ENCODE measurements at places on chromosomes 12 and 14.

- H3K27me3 ChIP-seq: no peaks in the 10 kb centered on the region
- no peak overlapping the region for H3K4me3 ChIP-seq
- H3K36me3 ChIP-seq: no peaks in the 10 kb centered on the region
- no peak overlapping the region for H3K27ac ChIP-seq
Observed at GRCh38 chr14:54189333-54189732, 207.5 kb upstream of the CDKN3 start.

DNA sequence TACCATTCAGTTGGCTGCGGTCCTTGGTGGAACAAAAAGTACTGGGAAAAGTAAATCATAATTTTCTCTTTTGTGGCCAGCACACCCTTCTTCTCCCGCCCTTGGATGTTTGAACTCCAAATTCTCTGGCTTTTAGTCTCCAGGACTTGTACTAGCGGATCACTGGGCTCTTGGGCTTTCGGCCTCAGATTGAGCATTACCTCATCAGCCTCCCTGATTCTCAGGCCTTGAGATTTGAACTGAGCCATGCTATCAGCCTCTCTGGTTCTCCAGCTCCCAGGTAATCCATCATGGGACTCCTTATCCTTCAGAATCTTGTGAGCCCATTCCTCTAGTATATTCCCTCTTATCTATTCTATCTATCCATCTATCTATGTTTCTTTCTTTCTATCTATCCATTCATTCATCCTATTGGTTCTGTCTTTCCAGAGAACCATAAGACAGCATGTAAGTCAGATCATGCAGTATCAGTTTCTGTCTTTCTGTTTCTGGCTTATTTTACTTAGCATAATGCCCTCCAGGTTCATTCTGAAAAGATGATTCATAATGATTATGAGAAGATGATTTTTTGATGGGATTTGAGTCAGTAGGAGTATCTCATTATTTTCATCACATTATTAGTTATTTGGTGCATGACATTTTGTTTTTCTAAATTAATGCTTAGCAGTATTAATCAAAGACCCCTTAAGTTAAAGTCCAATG, 814.9 kb downstream of the LRFN5 start:
- H3K4me3 ChIP-seq: no peak overlapping the region
- DNase-seq: no peak
- H3K4me1 ChIP-seq: no peaks in the 10 kb centered on the region
- H3K36me3 ChIP-seq: no peaks in the 10 kb centered on the region
- H3K27me3 ChIP-seq: no peaks in the 10 kb centered on the region

- H3K36me3 ChIP-seq: no peaks in the 10 kb centered on the region
- no peak for DNase-seq
- H3K4me3 ChIP-seq: no peak overlapping the region
- H3K27ac ChIP-seq: no peak overlapping the region
Observed at GRCh38 chr12:85363382-85364190, 83.6 kb downstream of the ALX1 start.

DNA sequence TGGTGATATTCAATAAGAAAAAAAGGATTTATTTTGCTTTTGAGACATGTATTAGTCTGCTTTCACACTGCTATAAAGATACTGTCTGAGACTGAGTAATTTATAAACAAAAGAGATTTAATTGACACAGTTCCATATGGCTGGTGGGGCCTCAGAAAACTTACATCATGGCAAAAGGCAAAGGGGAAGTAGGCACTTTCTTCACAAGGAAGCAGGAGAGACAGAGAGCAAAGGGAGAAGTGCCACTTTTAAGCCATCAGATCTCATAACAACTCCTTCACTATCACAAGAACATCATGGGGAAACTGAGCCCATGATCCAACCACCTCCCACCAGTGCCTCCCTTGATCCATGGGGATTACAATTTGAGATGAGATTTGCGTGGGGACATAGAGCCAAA, 43.9 kb downstream of the BHLHE41 start:
- H3K27ac ChIP-seq: no peak overlapping the region
- no peak overlapping the region for H3K4me3 ChIP-seq
- no peaks in the 10 kb centered on the region for H3K36me3 ChIP-seq
- peaks cover 4% of the 10 kb centered on the region for H3K27me3 ChIP-seq
- no peaks in the 10 kb centered on the region for H3K4me1 ChIP-seq

DNA sequence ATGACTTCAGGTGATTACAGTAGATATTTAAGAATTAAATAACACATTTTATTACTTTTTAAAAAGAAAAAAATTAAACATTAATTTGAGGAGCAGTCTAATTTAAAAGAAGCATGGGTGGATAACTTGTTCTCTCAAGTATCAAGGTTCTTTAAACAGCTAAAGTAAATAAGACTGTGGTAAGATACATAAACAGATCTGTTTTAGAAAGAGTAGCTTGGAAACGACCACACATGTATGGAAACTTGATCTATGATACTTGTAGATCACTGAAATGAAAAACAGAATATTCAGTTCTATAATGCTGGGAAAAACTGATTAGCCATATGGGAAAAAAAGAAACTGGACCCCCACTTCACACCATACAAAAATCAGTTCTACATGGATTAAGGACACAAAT, 36.0 kb downstream of the TC2N start:
- DNase-seq: no peak
- H3K27ac ChIP-seq: no peak overlapping the region
- H3K4me3 ChIP-seq: no peak overlapping the region
- H3K4me1 ChIP-seq: peaks cover 44% of the 10 kb centered on the region
- H3K27me3 ChIP-seq: peaks cover 7% of the 10 kb centered on the region

DNA sequence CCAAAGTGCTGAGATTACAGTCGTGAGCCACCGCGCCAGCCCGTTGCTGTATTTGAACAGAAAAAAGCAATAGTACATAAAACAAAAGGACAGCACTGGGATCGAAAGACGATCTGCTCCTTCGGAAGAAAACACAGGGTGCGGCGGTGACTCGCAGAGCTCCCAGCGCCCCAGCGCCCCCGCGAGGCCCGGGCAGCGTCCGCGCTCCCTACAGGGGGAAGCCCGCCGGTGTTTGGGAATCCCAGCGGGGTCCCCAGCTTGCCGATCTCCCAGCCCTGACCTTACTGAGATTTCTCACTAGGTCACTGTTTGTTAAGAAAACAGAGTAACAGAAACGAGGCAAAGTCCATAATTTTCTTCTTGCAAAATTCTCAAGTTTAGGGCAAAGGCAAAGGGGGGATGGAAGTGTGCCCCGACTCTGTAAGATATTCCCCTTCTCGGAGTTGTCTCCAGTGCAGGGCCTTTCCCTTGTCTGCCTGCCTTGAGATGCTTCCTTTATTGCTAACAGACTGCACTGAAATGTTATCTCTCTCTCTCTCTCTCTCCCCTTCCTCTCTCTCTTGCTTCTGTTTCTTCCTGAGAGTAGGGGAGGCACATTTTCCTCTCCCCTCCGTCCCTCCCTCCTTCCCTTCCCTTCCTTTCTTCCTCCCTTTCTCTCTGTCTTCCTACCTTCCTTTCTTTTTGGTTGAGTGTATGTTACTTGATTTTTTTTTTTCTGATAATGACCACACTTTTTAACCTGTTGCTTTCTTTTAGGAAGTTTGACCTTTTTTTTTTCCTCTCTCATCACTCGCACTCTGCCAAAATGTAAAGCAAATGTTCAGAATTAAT, 91.9 kb downstream of the TMEM30B start:
- peaks cover 11% of the 10 kb centered on the region for H3K4me1 ChIP-seq
- H3K36me3 ChIP-seq: no peaks in the 10 kb centered on the region
- H3K27me3 ChIP-seq: peaks cover 69% of the 10 kb centered on the region
- H3K4me3 ChIP-seq: peak overlapping the region; percentile 45

- H3K27ac ChIP-seq: no peak overlapping the region
- H3K4me1 ChIP-seq: no peaks in the 10 kb centered on the region
- H3K27me3 ChIP-seq: no peaks in the 10 kb centered on the region
- DNase-seq: no peak
Observed at GRCh38 chr12:26696613-26697092, 136.3 kb downstream of the ITPR2 start.

GRCh38 chr12:8960176-8960575, 10.7 kb upstream of the M6PR start:
- no peak overlapping the region for H3K4me3 ChIP-seq
- no peak for DNase-seq
- H3K27me3 ChIP-seq: no peaks in the 10 kb centered on the region
- peaks cover 47% of the 10 kb centered on the region for H3K36me3 ChIP-seq
- H3K4me1 ChIP-seq: peaks cover 31% of the 10 kb centered on the region

- H3K4me1 ChIP-seq: no peaks in the 10 kb centered on the region
- DNase-seq: no peak
- H3K4me3 ChIP-seq: no peak overlapping the region
Observed at GRCh38 chr14:56390859-56391258, 188.7 kb upstream of the TMEM260 start.

GRCh38 chr12:76374386-76375020, 26.3 kb upstream of the BBS10 start:
- no peak overlapping the region for H3K4me3 ChIP-seq
- H3K4me1 ChIP-seq: no peaks in the 10 kb centered on the region
- H3K36me3 ChIP-seq: peaks cover 54% of the 10 kb centered on the region
- DNase-seq: no peak
- no peaks in the 10 kb centered on the region for H3K27me3 ChIP-seq
